ENCODE measurements at places on chromosomes 3 and 15. TPM values are rescaled to one million over a fixed set of nuclear protein-coding genes. Genes with fewer than 3 reads are reported as not detected.

The AGTR1 gene
- total RNA-seq: not detected

The ZNF80 gene
- 1.8 TPM for total RNA-seq

The BLM gene
- total RNA-seq: 53.6 TPM

The VILL gene
- 11.4 TPM for total RNA-seq

The CKMT1A gene
- total RNA-seq: 0.32 TPM

DNA sequence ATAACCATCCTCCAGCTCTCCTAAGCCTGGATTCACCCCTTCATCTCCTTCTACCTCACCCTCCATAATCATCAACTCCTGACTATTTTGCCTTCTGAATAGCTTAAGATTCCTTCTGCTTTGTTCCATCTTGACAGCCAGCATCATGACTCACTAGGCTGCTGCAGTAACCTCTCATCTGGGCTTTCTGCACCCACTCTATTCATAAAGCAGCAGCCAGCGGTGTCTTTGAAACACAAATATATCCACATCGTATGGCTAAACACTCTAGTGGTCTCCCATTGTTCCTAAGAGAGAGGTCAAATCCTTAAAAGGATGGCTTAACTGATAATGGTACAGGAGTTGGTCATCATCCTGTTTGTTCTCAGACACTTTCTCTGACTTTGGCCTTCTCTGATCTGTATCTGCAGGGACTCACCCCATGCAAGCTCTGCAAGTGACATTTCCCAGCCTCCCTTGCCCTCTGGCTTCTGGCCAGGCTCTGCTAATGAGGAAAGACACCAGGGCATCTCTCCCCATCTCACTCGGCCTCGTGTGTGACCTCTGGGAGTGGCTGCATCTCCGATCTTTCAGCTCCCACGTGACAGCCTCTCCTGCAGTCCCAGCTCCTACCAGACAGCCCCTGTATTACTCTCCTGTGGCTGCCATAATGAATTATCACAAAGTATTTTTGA lies 6.2 kb downstream of the GRK7 start:
- no peaks in the 10 kb centered on the region for H3K27me3 ChIP-seq
- no peak for DNase-seq
- no peak overlapping the region for H3K27ac ChIP-seq
- no peaks in the 10 kb centered on the region for H3K36me3 ChIP-seq
- H3K4me3 ChIP-seq: no peak overlapping the region

- no peaks in the 10 kb centered on the region for H3K36me3 ChIP-seq
- no peak overlapping the region for H3K4me3 ChIP-seq
- DNase-seq: no peak
- peaks cover 13% of the 10 kb centered on the region for H3K4me1 ChIP-seq
- no peak overlapping the region for H3K27ac ChIP-seq
Observed at GRCh38 chr15:61173899-61174689, 55.0 kb downstream of the RORA start.

- H3K36me3 ChIP-seq: no peaks in the 10 kb centered on the region
- H3K4me1 ChIP-seq: no peaks in the 10 kb centered on the region
- no peak overlapping the region for H3K4me3 ChIP-seq
- DNase-seq: no peak
- H3K27ac ChIP-seq: no peak overlapping the region
Observed at GRCh38 chr3:55264919-55265318, 222.2 kb downstream of the WNT5A start.

DNA sequence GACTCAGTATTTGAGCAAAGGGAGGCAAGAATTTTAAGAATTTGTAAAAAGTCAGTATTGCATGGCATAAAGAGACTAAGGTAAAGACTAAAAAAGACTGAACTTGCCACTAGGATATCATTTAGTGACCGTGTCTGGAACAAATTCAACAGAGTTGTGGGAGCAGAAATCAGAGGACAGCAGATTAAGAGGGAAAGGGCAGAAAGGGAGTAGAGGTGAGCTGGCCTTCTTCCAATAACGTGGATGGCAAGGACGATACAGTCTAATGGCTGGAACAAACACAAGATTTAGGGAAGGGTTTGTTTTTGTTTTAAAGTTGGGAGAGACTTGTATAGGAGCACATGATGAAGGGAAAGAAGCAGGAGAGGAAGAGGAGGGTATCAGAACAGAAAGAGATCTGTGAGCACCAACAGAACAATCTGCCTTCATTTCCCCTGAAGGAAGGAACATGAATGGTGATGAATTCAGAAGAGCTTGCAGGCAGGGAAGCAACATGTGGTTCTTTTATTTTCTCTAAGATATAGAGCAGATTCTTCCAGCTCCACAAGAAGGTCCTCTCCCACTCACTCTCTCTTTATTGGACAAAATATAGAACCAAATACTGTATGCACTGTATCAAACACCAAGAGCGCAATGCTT lies 8.6 kb downstream of the VGLL4 start:
- no peak overlapping the region for H3K4me3 ChIP-seq
- H3K36me3 ChIP-seq: peaks cover 37% of the 10 kb centered on the region
- H3K27ac ChIP-seq: peak overlapping the region; percentile 11
- H3K4me1 ChIP-seq: peaks cover 84% of the 10 kb centered on the region
- DNase-seq: no peak
- no peaks in the 10 kb centered on the region for H3K27me3 ChIP-seq

- no peak for DNase-seq
- no peaks in the 10 kb centered on the region for H3K36me3 ChIP-seq
- H3K4me1 ChIP-seq: no peaks in the 10 kb centered on the region
- H3K27ac ChIP-seq: no peak overlapping the region
- H3K27me3 ChIP-seq: no peaks in the 10 kb centered on the region
- H3K4me3 ChIP-seq: no peak overlapping the region
Observed at GRCh38 chr15:35958021-35958420, 412.1 kb upstream of the DPH6 start.

- H3K27ac ChIP-seq: no peak overlapping the region
- no peaks in the 10 kb centered on the region for H3K4me1 ChIP-seq
- no peaks in the 10 kb centered on the region for H3K36me3 ChIP-seq
- no peaks in the 10 kb centered on the region for H3K27me3 ChIP-seq
- DNase-seq: no peak
- no peak overlapping the region for H3K4me3 ChIP-seq
Observed at GRCh38 chr3:127077068-127077467, 94.2 kb downstream of the PLXNA1 start.

GRCh38 chr15:92332125-92332899 lies 61.4 kb upstream of the ST8SIA2 start:
- H3K4me3 ChIP-seq: no peak overlapping the region
- no peak for DNase-seq
- H3K36me3 ChIP-seq: no peaks in the 10 kb centered on the region
- H3K27ac ChIP-seq: no peak overlapping the region
- H3K4me1 ChIP-seq: no peaks in the 10 kb centered on the region
- peaks cover 2% of the 10 kb centered on the region for H3K27me3 ChIP-seq

DNA sequence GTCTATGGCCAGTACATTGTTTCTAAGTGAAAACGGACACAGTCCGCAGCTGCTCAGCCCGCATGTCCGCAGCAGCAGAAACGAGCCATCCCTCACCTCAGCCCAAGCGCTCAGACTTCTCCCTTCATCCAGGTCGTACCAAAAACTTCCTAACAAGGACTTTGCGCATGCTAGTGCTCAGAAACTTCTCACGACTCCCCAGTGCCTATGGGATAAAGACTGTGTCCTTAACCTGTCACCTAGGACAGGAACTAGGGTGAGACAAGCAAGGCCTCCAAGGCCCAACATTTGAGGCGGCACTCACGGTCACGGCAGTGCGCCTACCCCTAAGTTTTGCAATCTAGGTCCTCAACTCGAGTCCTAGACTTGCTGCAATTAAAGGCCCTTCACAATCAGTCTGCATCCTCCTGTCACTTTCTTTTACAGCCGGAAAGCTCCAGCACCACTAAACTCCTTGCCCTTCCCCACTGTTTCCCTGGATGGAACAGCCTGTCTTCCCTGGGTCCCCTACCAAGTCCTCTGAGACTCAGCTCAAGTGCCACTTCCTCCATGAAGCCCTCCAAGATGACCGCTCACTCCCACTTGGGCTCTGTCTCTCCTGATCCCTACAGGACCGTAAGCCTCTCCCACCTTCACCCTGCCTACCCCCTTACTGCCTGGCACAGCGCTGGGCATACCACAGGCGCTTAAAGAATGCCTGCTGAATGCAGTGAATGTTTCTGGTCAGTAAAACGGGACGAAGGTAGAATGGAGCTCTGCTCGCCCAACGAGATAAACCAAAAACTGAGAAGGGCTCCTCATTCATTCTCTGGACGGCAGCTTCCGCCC lies 1.2 kb downstream of the CLN6 start:
- H3K27me3 ChIP-seq: no peaks in the 10 kb centered on the region
- peak overlapping the region; percentile 85 for H3K4me3 ChIP-seq
- H3K36me3 ChIP-seq: peaks cover 27% of the 10 kb centered on the region
- peak; percentile 19 for DNase-seq

GRCh38 chr3:179452176-179452564 lies 900 bp upstream of the GNB4 start:
- no peak overlapping the region for H3K27ac ChIP-seq
- H3K27me3 ChIP-seq: peaks cover 52% of the 10 kb centered on the region
- H3K4me3 ChIP-seq: peak overlapping the region; percentile 69
- no peak for DNase-seq
- H3K4me1 ChIP-seq: peaks cover 8% of the 10 kb centered on the region

DNA sequence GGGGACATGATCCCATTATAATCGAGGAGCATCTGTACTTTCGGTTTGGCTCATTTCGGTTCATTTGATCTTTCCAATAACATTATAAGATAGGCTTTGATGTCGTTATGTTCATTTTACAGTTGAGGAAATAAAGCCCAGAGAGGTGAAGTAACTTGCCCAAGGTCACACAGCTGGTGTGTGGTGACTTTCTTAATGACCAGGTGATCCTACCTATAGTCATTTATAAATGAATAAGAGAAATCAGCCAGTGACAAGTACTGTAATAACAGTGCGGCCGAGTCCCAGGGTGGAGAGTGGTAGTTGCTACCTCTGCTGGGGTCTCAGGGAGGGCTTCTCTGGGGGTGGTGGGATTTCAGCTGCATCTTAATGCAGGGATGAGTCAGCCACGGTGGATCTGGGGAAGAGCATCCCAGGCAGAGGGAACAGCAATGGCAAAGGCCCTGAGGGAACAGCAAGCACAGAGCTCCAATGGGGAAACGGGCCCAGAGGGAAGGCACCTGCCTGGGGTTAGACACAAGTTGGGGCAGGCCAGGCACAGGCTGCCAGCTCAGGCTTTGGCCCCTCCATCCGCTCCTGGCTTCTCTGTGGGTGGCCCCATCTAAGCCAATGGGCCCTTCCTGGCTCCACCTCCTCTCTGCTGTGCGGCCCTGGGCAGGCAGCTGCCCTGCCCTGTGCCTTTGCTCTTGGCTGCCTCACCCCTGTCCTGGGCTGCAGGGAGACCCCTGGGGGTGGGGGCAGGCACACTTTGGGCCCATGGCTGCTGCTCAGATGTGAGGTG lies 1.1 kb upstream of the FBLN2 start:
- DNase-seq: no peak
- H3K27ac ChIP-seq: no peak overlapping the region
- no peaks in the 10 kb centered on the region for H3K36me3 ChIP-seq
- H3K27me3 ChIP-seq: peaks cover 23% of the 10 kb centered on the region
- peaks cover 51% of the 10 kb centered on the region for H3K4me1 ChIP-seq
- peak overlapping the region; percentile 34 for H3K4me3 ChIP-seq

DNA sequence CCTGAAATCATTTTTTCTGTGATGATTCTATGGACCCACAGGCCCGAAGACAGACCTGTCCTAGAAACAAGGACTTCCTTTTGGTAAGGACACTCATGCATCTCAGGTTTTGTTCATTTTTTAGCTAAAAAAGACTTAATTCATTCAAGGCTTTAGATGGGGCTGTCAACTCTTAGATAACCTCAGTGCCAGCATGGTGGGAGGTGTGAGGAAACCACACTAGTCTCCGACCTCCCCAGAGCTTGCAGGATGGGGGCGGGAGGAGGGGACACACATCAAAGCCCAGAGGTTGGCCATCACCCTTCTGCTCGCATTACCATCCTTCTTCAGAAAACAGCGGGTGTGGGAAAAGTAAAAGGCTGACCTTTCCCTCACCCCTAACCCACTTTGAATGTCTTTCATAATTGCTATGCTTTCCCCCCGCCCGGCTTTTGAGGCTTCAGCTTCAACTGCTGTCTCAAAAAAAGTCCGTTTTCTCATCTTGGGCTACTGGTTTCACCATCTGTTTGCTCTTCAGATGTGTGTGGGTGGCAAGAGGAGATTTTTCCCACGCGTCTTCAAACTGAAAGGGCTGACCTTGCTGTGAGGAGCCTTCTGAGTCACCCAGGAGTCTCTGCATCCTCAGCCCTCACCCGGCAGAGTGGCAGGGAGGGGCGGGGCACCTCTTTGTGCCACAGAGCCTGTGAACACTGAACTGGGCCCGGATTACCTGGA lies 27.6 kb upstream of the CXCR6 start:
- H3K27ac ChIP-seq: peak overlapping the region; percentile 50
- peak overlapping the region; percentile 51 for H3K4me3 ChIP-seq
- peaks cover 37% of the 10 kb centered on the region for H3K4me1 ChIP-seq
- peaks cover 11% of the 10 kb centered on the region for H3K27me3 ChIP-seq
- peak; percentile 91 for DNase-seq
- H3K36me3 ChIP-seq: peaks cover 16% of the 10 kb centered on the region

DNA sequence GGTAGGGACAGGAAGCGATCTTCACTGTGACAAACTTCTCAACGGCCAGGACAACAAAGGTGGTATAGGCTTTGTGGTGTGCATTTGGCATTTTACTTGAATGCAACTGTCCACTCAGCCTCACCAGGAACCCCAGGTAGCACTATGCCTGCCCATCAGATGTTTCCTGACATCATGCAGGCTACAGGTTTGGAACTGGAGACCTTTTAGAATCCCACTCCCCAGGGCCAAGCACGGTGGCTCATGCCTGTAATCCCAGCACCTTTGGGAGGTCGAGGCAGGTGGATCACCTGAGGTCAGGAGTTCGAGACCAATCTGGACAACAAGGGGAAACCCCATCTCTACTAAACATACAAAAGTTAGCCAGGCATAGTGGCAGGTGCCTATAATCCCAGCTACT lies 9.6 kb downstream of the STARD5 start:
- H3K4me3 ChIP-seq: no peak overlapping the region
- H3K4me1 ChIP-seq: peaks cover 68% of the 10 kb centered on the region
- no peak for DNase-seq
- H3K36me3 ChIP-seq: peaks cover 67% of the 10 kb centered on the region
- H3K27me3 ChIP-seq: no peaks in the 10 kb centered on the region

- no peak for DNase-seq
- H3K36me3 ChIP-seq: peaks cover 48% of the 10 kb centered on the region
- peaks cover 81% of the 10 kb centered on the region for H3K4me1 ChIP-seq
- H3K4me3 ChIP-seq: peak overlapping the region; percentile 62
- H3K27ac ChIP-seq: peak overlapping the region; percentile 98
Observed at GRCh38 chr3:71488882-71489281, 94.6 kb downstream of the FOXP1 start.

DNA sequence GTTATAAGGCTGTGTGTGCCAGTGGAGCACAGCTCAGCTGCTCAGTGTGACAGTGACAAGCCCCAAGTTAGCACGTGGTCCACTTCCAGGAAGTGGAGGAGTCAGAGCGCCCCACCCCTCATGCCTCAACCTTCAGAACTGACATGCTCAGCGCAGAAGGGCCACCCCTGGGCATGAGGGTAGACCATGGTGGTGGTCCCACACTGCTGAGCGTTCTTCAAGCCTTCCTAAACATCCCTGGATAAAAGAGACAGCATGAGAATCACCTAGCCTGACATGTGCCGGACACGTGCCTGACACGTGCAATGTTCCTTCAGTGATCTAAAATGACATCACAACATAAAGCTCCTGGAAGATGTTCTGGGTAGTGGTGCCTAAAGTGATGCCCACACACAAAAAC lies 16.8 kb downstream of the ATP10A start:
- peak overlapping the region; percentile 97 for H3K27ac ChIP-seq
- DNase-seq: peak; percentile 79
- peaks cover 18% of the 10 kb centered on the region for H3K36me3 ChIP-seq
- peak overlapping the region; percentile 33 for H3K4me3 ChIP-seq
- peaks cover 63% of the 10 kb centered on the region for H3K4me1 ChIP-seq

Data from activated CD8-positive, alpha-beta T cell treated with anti-CD3 and anti-CD28 coated beads for 36 hours (primary cell).